ENCODE measurements at places on chromosomes 12 and 14. TPM values are rescaled to one million over a fixed set of nuclear protein-coding genes. Genes with fewer than 3 reads are reported as not detected.

Gene SLC38A2
- total RNA-seq = 225 TPM

Gene TEX52
- total RNA-seq = not detected

Gene CARMIL3
- total RNA-seq = 0.05 TPM

Gene LRRK2
- total RNA-seq = 6.4 TPM

Gene SPIC
- total RNA-seq = not detected

Gene CINP
- total RNA-seq = 33.8 TPM

Gene OR6C2
- total RNA-seq = not detected

Gene KRT79
- not detected for total RNA-seq

Gene ARHGAP9
- 13.8 TPM for total RNA-seq

Gene HRK
- total RNA-seq = not detected

Gene PIANP
- not detected for total RNA-seq

Gene CCDC177
- not detected for total RNA-seq

Gene TC2N
- total RNA-seq = 7.8 TPM

Gene ATF7IP
- 63.6 TPM for total RNA-seq

Gene NYNRIN
- total RNA-seq = 3.7 TPM

Gene KRT6C
- total RNA-seq = not detected

Gene NKX2-1
- not detected for total RNA-seq

Gene OTX2
- not detected for total RNA-seq

Gene TSPAN19
- not detected for total RNA-seq

Gene SERPINA9
- not detected for total RNA-seq

Gene CLEC1B
- total RNA-seq = not detected

Gene RFX4
- total RNA-seq = 0.09 TPM

Gene OAS2
- total RNA-seq = 9.8 TPM

Gene DLK1
- 21.9 TPM for total RNA-seq

Gene FGF6
- not detected for total RNA-seq

Gene SNX6
- total RNA-seq = 52.4 TPM

Gene NGB
- not detected for total RNA-seq

Gene CD69
- total RNA-seq = 6.4 TPM

Gene MIP
- not detected for total RNA-seq

Gene CLEC2A
- not detected for total RNA-seq

Data from heart left ventricle (tissue), 16 donors.